ENCODE measurements at places on chromosomes 1 and 21.

- no peak for DNase-seq
These were observed 624.0 kb downstream of the USP25 start for GRCh38 chr21:16353764-16354163.

DNA sequence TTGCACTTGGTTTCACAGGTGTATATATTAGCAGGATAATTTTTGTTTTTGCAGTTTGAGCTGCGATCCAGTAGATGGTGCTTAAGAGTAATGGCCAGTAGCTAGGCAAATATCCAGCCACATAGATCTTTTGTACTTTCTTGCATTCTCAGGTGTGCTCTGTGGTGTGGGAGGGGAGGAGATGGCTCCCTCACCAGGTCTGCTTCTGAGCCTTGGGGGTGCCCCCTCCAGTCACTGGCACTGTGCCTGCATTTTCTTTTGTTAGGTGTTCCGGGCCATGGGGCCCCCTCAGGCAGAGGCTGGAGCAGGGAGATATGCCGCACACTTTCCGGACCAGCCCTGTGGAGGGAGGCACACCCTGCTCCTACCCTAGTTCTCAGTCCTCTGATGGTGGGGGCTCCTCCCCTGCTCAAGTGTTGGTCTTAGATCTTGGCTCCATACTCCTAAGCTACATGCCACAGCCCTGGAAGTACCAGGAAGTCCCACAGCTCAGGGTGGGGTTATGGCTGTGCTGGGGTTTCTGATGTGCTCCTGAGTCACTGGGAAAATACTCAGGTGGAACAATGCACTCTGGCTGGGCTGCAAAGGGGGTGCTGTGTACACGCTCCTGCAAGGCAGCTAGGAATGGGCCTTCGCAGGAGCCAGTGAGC lies 197.6 kb upstream of the DMRTA2 start:
- DNase-seq = no peak

DNA sequence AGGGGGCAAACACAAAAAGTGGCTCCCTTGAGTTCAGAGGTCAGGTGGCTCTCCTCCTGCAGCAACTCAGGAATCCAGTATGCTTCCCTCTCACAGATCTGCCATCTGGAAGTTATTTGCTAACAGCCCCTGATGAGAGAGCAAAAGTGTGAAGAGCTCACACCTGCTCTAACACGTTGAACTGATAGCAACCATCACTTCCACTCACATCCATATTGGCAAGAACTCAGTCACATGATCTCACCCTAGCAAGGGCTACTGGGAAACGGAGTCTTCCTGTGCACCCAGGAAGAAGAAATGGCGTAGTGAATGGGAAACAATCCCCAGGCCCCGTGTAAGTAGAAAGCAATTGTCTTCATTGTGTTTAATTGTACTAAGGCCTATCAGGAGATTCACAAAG lies 20.7 kb upstream of the SLC45A1 start:
- no peak for DNase-seq

DNA sequence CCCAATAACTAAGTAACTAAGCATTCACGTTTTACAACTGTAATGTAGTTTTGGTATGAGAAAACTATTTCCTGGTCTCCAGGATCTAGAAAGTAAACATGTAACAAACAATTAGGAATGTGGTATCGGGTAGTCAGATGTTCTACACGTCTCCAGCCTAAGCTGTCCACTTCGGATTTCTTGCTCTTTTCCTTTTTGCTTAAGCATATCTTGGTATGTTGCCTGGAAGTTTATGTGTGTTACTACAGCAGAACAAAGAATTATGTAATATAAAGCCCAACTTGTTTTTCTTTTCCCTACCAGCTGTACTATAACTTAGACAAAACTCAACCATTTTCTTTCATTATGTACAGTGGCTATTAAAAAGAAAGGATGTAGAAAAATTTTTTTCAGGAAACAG lies 20.4 kb upstream of the WARS2 start:
- no peak for DNase-seq

GRCh38 chr1:205805082-205805711 lies 7.8 kb downstream of the SLC41A1 start:
- no peak for DNase-seq

GRCh38 chr1:109498161-109498801 lies 4.4 kb downstream of the CYB561D1 start:
- DNase-seq = no peak

DNA sequence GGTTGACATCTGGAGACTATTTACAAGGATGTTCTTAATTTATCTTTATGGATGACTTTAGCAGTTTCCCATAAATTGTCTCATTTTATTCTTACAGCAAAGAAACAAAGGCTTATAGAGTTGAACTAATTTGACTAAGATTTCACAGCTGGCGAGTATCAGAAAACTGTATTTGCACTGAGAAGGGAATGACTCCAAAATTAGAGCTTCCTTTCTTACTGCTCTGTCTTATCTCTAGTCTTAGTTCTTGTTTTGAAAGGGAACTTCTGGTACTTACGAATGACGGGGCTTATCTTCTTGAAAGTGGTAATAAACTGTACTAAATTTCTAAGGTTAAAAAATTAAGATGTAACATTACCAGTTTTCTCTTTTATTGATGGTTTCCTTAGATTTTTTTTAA lies 13.6 kb downstream of the CNST start:
- no peak for DNase-seq

DNA sequence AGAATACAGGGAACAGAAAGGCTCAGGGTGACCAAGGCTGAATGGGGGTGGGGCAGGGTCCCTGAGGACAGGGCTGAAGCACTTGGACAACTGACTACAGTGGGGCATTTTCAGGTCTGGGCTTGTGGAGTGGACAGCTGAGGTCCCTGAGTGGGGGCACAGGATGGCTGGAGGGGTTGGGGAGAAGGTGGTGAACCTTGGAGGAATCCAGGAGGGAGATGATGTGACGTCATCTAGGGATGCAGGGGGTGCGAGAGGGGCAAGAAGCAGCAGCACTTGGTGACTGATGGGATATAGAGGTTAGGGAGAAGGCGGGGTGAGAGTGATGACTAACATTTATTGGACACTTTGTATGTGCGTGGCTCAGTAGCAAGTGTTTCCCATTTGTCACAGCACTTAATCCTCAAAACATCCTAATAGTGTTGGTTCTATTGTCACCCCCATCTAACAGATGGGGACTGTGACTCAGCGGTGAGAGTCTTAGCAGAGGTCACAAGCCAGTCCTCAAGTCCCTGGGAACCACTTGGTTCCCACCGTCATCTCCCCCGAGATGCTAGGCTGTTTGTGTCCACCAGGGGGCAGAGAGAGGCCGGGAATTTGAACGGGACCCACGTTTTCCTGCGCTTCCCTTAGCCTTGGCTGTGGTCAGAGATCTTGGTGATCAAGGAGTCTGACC lies 27.9 kb upstream of the BMP8B start:
- DNase-seq = peak; percentile 9

- no peak for DNase-seq
These were observed 450.8 kb downstream of the KIF26B start for GRCh38 chr1:245605480-245606156.

GRCh38 chr1:33472269-33472980 lies at the start of gene ZSCAN20:
ZSCAN20 (plus strand) TSS chr1:33472645; CDS start chr1:33479289, 6,644 bp downstream.
- DNase-seq = peak; percentile 61

GRCh38 chr1:159992161-159992560 lies 38.1 kb upstream of the SLAMF9 start:
- no peak for DNase-seq

- DNase-seq = no peak
These were observed 1.3 kb upstream of the NECTIN4 start for GRCh38 chr1:161090617-161091016.

- no peak for DNase-seq
These were observed 988.1 kb upstream of the B3GALT2 start for GRCh38 chr1:194174528-194174927.
